ENCODE measurements at places on chromosomes 5 and 9. TPM values are rescaled to one million over a fixed set of nuclear protein-coding genes. Genes with fewer than 3 reads are reported as not detected.

Gene IL5
- polyA plus RNA-seq, result not detected

Gene MARVELD2
- polyA plus RNA-seq, result 9.0 TPM

Gene LEAP2
- 1.5 TPM for polyA plus RNA-seq

Gene PCDHAC2
- 1.8 TPM for polyA plus RNA-seq

Gene PRR16
- polyA plus RNA-seq, result 0.64 TPM

Gene ZNF879
- polyA plus RNA-seq, result 3.9 TPM

Gene DPYSL3
- 97.6 TPM for polyA plus RNA-seq

Gene CCL28
- 7.1 TPM for polyA plus RNA-seq

Gene BTNL8
- not detected for polyA plus RNA-seq

Gene TNC
- 0.89 TPM for polyA plus RNA-seq

Gene SLC34A3
- not detected for polyA plus RNA-seq

Gene STX17
- polyA plus RNA-seq, result 10.7 TPM

Gene FOXD4L5
- not detected for polyA plus RNA-seq
